ENCODE measurements at places on chromosomes 2 and 18.

DNA sequence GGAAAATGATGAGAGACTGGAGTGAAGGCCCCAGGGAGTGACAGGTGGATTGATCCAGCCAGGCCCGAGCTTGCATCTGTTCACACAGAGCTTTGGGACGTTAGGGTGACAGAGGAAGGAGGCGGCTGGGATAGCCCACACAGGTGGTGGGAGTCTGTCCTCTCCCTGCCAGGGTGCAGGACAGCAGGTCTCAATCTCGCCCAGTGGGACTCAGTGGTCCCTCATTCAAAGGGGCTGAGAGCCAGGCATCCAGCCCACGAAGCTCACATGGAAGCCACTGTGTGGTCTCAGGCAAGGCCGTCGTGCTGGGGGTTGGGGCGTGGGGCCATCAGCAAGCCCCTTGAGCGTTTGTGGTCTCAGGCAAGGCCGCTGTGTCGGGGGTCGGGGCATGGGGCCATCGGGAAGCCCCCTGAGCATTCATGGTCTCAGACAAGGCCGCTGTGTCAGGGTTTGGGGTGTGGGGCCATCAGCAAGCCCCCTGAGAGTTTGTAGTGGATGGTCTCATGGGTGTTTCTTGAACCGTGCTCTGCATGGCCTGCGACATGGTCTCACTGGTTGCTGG is 8.3 kb downstream of the KCNG2 start:
- no peak for DNase-seq

DNA sequence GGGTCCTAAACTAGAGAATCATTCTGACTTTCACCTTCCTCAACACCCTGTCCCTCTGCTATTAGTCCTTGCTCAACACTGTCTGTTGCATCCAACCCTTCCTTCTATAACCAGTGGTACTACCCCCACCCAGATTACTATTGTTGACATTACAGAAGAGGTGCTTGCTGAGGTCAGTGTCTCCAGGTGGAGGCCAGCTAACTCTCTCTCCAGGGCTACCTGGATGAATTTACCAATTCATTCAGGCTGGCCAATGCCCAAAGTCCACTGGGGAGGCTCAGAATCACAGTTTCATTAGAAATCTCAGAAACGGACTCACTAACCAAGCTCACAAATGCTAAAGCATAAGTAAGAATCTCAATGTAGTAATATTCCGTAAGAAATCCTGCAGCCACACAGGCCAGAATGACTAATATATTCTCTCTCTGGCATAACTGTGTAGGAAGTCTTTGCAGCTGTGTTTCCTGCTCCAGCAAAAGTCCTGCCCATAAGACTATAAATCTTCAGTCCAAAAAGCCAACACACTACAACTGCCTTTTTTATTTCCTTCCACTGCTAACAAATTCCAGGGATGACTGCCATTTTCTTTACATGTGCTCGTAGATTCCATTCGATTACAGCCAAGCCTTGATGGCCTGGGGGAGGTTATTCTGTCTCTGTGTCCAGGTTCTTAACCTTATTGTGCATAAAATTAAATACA is 10.0 kb upstream of the TTR start:
- no peak for DNase-seq

DNA sequence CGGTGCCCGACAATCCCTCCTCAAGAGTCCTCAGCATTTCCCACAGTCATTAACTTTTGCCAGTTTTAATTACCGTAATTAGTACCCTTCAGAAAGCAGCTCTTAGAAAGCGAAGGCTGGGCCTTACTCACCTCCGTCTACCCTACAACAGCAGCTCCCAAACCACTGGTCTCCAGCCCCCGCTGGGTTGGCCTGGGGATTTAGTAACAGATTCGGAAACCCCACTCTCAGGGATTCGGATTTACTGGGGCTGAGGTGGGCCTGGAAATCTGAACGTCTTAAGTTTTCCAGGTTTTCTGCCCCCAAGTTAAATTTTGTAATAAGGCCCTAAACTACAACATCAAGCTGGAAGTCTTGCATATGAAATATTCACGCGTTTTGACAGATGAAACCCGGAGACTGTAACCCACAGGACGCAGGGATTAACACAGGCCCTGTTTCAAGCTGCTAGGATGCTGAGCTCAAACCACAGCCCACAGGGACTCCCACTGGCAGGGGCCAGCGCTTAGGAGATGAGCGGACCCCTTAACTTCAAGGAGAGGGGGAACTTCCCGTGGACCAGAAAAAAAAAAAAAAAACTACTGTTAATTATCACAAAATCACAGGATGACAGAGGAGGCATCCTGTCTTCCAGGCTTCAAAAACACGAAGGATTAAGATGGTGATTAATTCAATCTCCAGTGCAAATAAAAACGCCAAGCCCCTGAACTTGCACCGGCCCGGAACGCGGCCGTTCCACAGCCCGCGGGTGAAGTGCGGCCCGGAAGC is 985 bp downstream of the ILKAP start:
- no peak for DNase-seq

GRCh38 chr18:11163665-11164064 is 14.3 kb upstream of the PIEZO2 start:
- DNase-seq, result no peak

- DNase-seq, result no peak
Observed at GRCh38 chr2:100708333-100708732, 111.6 kb upstream of the NPAS2 start.

GRCh38 chr2:232563580-232563979 is 13.1 kb downstream of the EIF4E2 start:
- no peak for DNase-seq

DNA sequence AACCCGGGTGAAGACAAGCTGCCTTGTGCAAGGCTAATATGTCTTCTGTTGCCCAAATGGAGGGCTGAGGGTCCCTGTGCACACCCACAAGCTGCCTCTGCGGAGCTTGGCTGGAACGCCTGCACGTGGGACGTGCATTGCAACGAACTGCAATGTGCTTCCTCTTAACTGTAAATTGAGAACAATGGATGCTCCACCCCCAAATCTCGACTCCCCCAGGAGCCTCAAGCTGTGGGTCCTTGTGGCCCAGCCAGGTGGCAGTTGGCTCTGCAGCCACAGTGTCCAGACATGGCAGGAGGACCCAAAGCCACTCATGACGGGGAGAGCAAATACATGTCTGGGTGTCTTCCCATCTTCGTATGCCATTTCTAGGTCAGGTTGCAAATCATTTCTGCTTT is 90.1 kb downstream of the TWIST2 start:
- no peak for DNase-seq

- no peak for DNase-seq
Observed at GRCh38 chr2:161166538-161167409, 6.5 kb downstream of the TANK start.

DNA sequence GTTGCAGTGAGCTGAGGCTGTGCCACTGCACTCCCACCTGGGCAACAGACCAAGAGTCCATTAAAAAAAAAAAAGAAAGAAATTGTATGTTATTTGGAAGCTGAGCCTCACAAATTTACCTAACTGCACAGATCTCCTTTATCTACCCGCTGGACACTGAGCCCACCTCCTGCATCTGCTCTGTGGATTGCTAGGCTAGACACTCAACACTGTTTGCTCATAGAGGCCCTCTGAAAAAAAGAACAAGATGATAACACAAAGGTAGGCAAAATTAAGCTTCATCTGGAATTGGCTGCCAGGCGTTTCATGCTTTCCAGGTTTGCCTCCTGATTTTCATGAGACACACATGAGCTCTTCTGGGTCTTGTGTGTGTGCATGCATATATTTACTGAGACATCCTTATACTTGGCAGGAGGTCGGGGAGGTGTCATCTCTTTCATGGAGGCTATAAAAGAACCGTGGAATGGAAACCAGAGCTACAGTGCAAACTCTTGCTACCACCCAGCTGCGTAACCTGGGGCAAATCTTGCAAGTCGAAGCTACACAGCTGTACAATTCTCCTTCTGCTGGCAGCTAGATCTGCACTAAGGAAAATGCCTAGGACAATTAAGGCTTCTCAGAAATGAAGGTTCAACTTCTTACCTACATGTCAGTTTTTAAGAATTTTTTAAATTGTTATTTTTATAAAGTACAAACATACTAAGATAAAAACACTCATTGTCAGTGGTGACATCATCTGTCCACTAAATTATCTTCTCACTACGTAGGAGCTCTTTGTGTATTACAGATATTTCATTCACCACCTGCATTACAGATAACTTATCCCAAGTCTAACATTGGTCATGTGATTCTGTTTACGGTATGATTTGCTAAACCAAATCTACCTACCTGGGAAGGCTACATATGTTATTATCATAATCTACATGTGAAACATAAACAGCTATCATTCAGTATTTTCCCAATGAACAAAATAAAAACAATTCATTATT is 63.1 kb downstream of the CABYR start:
- DNase-seq, result no peak

DNA sequence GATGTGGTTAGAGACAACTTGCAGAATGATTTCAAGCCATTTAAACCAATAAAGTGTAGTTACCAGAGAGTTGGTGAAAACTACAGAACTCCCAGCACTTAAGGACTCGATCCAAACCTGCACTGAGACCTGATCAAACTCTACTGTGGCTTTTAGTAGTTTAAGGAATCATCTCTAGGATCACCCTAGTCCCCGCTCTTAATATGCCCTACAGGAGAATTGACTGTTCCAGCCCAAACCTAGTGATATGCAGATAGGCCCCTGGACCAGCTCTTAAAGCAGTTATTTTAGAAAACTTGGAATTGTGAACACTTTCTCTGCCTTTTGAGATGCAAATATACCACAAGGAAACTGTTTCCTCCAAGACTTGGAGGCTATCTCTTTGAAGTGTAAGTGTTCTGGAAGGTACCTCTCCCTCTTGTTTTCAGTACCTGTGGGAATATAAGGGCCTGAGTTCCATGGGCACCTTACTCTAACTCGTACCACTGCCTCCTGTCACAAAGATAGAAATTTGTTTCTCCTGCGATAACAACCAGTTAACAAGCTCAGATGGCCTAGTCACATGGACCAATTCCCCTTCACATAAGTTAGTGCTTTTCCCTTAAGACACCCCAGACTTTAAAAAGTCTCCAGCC is 1367.2 kb upstream of the SLC39A10 start:
- no peak for DNase-seq

GRCh38 chr2:144666032-144666431 is 146.1 kb upstream of the ZEB2 start:
- no peak for DNase-seq

DNA sequence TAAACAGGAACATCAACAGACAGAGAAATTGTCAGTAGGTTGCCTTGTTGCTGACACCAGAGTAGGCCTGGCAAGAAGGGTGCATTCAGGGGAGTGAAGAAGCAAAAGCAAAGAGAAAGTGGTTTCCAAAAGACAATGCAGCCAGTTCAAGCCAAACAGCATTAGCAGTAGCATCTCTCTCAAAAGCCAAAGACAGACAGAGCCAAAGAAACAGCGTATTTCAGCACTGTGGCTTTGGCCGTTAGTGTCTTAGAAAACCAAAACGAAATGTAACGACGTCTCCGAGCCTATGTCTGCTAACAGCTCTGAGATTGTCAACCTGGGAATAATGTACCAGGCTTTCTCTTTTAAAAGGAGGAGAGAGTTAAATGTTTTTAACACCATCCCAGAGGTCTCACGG is 178.6 kb downstream of the NRP2 start:
- no peak for DNase-seq

- DNase-seq, result no peak
Observed at GRCh38 chr2:76461431-76461830, 750.7 kb upstream of the GCFC2 start.

DNA sequence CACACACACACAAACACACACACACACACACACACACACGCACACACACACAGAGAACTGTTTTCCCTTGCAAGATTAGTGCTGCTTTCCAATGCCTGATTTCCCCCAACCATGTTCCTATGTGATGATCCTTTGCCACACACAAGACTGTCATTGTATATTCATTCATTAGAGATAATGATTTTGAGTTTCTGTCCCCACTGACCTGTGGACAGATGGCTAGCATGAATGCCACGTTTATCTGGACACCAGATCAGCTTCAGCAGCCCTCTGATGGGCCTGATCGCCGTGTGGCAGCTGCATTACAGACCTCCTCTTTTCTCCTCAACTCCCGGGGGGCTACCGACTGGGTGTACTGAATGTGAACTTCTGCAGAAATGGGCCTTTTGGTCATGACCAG is 353.0 kb downstream of the MYCN start:
- DNase-seq, result no peak

- DNase-seq, result no peak
Observed at GRCh38 chr2:25497229-25497917, 155.6 kb upstream of the DNMT3A start.

DNA sequence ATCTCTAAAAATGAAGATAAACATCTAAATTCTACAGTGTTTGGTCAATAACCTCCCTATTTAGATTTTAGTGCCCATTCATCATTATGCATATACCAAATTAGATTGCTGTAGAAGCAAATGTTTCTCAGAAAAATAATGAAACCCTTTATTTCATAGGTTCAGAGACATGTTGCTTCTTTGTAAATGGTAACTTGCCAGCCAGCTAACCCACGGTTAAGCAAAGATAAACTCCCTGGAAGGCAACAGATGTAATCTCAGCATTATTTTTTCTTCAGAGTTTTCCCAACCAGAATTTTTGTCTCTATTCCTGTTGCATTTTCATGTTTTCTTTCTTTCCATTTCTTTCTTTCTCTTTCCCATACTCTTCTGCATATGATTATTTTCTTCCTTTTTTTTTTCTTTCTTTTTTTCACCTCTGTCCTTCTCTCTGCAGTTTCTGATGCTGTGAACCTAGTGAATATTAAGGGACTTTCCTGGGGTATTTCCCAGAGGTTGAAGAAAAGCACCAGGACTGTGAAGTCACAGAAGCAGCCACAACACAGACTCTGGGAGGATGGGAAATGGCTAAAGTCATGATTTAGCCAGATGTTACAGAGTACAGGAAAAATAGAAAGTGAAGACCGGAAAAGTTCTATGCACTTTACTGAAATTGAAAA is 50.0 kb upstream of the DSG1 start:
- no peak for DNase-seq

GRCh38 chr2:142870526-142870925 is 6.9 kb upstream of the KYNU start:
- DNase-seq, result no peak

DNA sequence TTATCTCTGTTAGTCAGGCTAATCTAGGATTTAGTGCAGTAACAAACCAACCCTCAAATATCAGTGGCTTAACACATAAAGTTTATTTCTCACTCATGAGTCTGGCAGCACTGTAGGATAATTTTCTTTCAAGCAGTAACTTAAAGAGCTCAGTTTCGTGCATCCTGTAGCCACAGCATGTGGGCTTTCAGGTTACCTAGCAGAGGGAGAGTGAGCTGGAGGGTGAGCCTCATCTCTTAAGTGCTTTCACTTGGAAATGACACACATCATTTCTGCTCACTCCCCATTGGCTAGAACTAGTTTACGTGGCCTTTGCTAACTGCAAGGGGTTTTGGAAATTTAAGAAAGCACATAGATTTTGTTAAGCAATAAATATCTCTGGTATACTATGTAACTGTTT is 96.9 kb downstream of the KCNS3 start:
- DNase-seq, result no peak

GRCh38 chr2:169734169-169734847 is 676 bp downstream of the KLHL23 start:
- DNase-seq, result no peak

GRCh38 chr2:220240641-220241040 is 613.2 kb downstream of the SLC4A3 start:
- no peak for DNase-seq
